NCI-H2171 treated with DMSO at 0.1 percent for 48 hours (cell line): ENCODE measurements at places on chromosomes 7 and 10.
A peak's percentile ranks its signal among the peaks of the same experiment; 100 is the strongest.

DNA sequence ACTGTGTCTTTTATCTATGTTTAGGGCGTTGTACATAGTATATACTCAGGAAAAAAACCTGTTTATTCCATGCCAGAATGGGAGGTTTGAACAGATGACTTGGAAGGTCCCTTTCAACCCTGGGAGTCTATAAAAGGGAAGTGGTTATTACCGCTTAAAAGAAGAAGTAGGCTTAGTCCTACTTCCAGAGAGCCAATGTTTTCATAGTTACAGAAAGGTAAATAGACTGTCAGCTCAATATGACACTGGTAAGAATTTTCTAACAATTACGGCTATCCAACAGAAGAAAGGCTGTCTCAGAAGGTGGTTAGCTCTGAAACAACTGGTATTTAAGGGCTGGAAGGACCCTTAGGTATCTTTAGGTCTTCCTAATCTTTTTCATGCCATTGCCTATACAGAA, 1.1 kb upstream of the TFAM start:
- no peak for DNase-seq

GRCh38 chr7:390761-391410, 100.9 kb downstream of the FOXL3 start:
- no peak for DNase-seq

DNA sequence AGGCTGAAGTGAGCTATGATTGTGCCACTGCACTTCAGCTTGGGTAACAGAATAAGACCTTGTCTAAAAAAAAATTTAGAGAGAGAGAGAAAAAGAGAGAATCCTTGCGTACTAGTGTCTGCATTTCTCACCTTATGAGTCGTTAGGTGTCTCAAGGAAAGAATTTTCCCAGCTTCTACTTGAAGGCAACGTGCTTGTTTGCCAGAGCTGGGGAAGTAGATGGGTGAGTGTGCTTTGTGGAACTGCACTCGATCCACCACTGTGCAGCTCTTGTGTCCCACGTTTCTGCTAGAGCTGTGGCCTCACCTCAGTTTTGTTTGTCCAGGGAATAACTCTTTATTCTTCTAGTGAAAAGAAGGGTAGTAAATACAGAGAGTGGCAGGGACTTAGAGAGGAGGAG, 38.9 kb downstream of the HDAC9 start:
- no peak for DNase-seq

DNA sequence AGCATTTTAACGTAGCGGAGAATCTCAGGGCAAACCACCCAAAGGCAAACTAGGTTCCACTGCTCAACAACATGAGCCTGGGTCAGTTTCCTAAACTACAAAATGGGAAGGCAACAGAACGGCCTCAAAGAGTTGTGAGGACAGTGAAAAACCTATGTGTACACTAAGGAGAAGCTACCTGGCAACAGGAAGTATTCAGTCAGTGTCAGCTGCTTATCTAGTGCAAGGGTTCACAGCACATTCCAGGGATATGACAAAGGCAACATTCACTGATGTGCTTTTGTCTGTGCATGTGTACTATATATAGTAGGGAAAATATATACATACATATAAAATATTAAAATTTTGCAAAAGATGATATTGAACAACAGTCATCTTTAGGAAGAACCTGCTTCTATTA, 17.2 kb downstream of the NUDCD3 start:
- DNase-seq = no peak

GRCh38 chr7:47866120-47866519, 82.1 kb downstream of the PKD1L1 start:
- no peak for DNase-seq

DNA sequence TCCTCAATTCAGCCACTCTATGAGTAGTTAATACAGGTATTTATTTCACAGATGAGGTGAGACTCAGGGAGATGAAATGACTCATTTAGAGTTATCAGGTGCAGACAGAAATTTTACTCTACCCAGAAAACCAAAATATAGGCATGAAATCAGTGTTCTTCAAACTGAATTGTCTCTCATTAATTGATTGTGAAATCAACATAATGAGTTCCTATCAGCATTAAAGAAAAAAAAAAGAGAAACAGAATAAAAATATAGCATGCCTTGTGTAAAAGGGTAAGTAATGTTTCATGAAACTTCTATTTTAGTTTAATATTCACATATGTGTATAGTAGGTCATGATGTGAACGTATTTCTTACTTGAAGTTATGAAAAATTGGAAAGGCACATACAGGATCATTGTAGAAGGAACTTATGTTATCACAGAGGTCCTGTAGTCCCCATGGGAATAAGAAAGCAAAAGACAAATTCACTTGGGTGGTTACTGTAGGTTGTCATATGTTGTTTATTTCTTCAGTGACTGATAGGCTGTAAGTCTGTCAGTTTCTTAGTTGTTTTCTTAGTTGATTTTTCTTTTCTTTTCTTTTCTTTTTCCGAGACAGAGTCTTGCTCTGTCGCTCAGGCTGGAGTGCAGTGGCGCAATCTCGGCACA, 47.5 kb downstream of the KAT6B start:
- no peak for DNase-seq

DNA sequence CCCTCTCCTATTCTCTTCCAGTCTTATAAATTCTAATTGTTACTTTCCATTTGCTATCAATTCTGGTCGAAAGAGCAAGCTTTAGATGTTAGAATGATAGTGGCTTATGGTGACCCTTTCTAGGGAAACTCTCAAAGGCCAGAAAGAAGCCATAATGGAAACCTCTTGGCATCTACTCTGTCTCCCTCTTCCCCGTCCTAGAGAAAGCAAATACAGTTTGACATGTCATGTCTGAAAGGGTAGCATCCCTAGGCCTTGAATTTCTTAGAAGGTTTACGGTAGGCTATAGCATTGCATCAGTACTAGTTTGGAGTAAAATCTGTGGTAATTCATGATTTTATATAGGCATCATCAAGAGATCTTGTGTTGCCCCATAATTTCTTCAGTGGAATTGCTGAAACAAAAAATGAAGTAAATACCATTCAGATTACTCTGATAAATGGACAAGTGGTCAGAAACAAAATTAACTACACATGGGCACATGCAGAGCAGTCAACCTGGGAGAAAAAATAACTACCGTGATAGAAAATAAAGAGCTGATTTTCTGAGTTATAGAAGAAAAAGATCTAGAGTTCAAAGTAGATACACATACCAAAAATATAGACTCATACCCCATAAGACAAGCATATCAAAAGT, 4.4 kb downstream of the PRKAR2B start:
- no peak for DNase-seq

- DNase-seq = peak; percentile 27
These were observed 95.3 kb downstream of the CUX1 start for GRCh38 chr7:101912716-101913110.

GRCh38 chr7:94904982-94905381, 2.4 kb upstream of the PPP1R9A start:
- no peak for DNase-seq
